ENCODE measurements at places on chromosomes 7 and 10.
A peak's percentile ranks its signal among the peaks of the same experiment; 100 is the strongest.

DNA sequence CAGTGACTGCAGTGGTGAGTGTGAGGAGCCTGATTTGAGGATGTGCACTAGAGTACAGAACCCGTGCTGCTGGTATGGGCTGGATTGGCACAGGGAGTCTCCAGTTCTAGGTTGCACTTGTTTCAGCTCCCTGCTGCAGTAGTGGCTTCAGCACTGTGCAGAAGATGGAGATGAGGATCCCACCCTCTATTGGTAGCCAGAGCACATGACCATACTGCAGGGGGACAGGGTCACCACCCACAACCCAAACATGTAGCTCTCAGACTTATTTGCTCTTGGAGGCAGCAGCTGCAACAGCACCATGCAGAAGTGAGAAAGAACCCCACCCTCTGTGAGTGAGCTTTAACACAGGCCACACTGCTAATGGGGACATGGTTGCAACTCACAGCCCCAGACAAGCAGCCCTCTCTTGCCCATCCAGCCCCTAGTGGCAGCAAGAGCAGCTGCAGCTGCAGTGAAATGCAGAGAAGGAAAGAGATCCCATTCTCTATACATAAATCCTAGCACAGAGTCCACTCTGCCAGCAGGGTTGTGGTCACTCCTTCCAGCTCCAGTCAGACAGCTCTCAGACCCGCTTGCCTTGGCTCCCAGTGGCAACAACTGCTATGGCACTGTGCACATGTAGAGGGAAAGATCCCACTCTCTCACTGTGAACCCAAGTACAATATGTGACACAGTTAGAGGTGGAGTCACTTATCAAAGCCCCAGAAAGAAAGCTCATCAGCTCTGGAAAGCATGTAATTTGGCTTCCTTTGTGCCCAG lies 51.4 kb upstream of the SCIN start:
- DNase-seq: no peak

- DNase-seq: no peak
Measured at GRCh38 chr7:2004841-2005725, 227.7 kb downstream of the MAD1L1 start.

DNA sequence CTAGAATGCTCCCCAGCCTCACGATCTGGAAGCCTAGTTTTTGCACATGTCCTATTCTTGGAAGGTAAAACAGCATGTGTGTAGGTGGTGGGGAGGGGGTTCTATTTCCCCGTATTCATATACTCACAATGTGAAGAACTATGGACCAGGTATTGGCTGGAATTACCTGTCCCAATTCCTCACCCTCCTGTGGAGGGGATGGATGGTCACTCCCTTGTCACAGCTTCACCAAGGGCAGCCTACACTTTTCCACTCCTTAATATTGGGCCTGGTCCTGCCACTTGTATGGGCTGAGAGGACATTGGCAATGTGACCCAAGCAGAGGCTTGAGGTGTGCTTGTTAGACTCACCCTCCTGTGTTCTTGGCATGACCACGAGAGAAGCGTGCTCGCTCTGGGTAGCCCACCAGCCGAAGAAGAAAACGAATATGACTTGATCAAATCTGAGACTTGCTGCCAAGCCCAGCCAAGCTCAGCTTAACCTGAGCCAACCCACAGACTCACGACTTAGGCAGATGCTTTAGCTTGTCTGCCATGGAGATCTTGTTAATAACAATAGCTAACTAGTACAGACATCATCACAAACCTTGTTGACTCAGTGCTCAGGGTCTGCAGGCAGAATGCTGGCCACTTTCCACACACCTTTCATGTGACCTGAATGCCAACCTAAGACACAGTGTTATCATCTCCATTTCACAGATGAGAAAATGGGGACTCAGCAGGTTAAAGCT lies 17.2 kb downstream of the ZNF488 start:
- no peak for DNase-seq

DNA sequence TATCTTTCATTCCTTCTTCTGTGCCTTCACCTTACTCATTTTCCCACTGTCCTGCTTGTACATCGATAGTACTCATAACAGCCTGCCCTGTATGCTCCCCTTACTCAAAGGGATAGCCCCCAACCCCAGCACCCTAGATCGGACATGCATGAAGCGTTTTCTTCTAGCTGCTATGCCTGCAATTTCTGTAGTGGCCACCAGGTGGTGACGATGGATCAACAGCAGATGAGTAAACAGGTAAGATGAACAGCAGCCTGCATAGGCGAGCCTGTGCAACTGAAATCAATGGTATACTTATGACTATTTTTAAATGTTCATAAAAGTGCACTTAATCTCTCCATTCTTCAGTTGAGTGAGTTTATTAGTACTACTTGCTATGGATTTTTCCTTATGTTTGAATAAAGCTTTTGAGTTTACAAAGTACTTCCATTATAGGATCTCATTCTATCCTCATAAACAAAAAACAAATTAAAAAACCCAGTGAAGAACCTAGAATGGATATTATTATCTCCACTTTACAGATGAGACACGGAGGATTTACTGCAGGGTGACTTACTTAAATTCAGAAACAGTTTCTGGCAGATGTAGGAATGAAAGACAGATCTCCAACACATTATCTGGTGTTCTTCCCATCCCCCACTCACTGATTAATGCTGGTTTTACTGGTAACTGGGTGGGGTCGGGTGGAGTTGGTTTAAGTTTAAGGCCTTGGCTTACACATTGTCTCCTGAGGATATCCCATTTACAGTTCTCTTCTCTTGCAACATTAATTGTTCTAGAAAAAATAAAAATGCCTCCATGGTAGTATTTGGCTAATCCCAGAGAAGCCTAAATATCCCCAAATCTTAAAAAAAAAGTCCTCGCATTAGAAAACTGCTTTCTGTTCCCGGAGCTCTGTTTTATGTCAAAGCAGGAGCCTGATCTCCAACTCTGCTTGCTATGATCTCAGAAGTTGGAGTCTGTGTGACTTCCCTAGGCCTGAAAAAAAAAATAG lies 222.1 kb downstream of the GLI3 start:
- DNase-seq: no peak

- DNase-seq: no peak
Measured at GRCh38 chr7:70178787-70179186, 580.5 kb downstream of the AUTS2 start.

- no peak for DNase-seq
Measured at GRCh38 chr7:131436384-131436783, 108.7 kb downstream of the MKLN1 start.

DNA sequence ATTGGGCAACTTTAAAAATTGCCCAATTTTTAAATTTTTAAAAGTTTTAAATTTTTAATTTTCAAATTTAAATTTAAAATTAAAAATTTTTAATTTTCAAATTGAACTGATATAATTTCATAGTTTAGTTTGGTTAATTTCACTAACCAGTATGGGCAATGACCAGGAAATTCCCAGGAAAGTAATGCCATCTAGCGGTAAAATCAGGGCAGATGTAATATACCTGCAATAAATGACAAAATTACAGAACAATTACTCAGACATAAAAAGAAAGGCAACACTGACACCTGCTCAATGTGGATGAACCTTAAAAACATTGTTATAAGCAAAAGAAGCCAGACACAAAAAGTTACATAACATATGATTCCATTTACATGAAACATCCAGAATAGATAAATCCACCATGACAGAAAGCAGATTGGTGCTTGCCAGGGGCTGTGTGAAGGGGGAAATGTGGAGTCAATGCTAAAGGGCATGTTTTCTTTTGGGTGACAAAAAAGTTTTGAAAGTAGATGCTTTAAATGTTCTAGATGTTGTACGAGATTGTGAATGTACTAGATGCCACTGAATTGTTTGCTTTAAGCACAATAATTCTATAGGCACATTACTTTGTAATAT lies 28.6 kb upstream of the SLC16A12 start:
- peak; percentile 40 for DNase-seq

- no peak for DNase-seq
Measured at GRCh38 chr10:77264527-77264926, 373.1 kb downstream of the KCNMA1 start.

Measured in hindlimb muscle (tissue), 1 donor.